CD4-positive, alpha-beta T cell (primary cell): ENCODE measurements at places on chromosomes 7 and 10.

DNA sequence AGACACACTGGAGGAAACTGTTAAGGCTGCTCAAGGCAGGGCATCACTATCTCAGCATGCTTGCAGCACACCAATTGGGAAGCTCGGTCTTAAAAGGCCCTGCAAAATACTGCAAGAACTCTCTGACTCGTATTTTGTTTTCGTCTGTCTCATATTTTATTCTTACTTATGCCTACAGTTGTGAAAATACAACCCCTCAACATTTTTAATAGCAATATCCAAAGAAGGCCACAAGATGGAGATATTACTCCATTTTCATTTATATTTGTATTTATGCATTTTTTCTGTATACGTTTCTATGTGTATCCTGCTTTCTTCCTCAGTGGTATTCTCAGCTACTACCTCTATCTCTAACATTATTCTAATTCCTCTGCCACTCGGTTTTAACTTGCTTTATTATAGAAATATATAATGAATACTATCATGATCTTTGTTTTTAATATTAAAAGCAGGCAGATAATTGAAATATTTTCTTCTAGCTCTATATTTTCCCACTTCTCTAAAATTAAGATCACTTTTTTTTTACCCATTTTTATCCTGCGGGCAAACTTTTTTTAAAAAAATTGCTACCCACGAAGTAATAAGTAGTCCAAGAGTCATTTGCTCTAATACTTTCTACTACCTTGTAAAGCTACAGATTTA lies 10.0 kb downstream of the DNAJC1 start:
- DNase-seq, result peak; percentile 69

GRCh38 chr7:155002411-155003091 lies 373 bp downstream of the PAXIP1 start:
- DNase-seq, result peak; percentile 36

GRCh38 chr7:44982535-44982923 lies 3.7 kb upstream of the MYO1G start:
- no peak for DNase-seq

DNA sequence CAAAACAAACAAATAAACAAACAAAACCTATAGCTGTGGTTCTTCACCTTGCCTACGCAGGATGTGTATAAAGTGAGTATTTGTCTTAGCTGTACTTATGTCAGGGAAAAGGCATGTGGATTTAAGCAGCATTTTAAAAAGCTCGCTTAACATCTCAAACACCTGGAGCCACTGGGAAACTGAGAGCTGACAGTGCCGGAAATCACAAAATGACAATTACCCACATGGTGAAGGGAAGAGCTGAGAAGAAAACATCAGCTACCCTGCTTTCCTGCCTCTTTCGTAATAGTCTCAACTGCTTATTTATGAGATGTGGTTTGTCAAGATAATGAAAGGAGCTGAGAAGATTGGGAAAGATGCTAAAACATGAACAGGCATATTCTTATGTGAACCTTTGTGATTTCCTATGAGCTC lies 31.1 kb upstream of the MSMB start:
- DNase-seq, result no peak

DNA sequence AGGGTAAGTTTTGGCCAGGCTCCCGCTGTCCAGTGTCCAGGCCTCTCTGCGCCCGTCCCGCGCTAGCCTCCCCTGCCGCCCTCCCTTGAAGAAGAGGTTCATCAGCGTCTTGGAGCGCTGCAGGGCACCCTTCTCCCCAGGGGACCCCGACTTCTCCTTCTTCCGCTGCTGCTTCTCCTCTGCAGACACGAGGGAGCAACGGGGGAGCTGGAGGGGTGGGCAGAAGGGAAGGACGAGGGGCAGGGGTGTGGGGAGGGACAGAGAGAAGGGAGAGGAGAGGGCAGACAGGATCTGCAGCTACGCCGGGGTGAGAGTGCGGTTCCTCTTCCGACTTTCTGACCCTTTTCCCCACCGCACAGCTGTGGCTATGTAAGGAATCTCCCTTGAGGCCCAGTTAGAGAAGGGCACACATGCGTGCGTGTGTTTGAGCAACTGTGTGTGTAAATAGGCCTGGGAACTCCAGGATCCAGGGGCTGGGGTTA lies 12.8 kb downstream of the PDZD7 start:
- no peak for DNase-seq

GRCh38 chr10:22246680-22247391 lies 29.0 kb upstream of the EBLN1 start:
- DNase-seq, result peak; percentile 68
